ENCODE measurements at places on chromosomes 1 and 21. TPM values are rescaled to one million over a fixed set of nuclear protein-coding genes. Genes with fewer than 3 reads are reported as not detected.
A peak's percentile ranks its signal among the peaks of the same experiment; 100 is the strongest.

DNA sequence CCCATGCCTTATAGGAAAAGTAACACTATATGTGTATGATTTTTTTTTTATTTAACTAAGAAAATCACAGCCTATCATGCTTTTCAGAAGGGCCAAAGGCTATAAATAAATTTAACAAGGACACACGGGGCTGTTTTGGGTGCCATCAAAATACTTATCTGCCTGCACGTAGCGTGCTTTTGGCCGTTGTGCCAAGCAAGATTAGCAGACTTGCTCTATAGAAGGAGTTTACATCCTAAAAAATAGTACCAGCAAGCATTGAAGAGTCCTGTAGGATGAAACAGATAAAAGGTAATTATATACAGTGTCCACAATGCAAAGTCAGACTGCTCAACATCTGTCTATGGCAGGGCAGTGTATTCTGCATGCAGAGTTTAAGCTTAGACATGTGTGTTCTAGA, 3.7 kb downstream of the OLIG1 start:
- H3K4me1 ChIP-seq: no peaks in the 10 kb centered on the region
- no peak overlapping the region for H3K4me3 ChIP-seq
- no peak overlapping the region for H3K27ac ChIP-seq

DNA sequence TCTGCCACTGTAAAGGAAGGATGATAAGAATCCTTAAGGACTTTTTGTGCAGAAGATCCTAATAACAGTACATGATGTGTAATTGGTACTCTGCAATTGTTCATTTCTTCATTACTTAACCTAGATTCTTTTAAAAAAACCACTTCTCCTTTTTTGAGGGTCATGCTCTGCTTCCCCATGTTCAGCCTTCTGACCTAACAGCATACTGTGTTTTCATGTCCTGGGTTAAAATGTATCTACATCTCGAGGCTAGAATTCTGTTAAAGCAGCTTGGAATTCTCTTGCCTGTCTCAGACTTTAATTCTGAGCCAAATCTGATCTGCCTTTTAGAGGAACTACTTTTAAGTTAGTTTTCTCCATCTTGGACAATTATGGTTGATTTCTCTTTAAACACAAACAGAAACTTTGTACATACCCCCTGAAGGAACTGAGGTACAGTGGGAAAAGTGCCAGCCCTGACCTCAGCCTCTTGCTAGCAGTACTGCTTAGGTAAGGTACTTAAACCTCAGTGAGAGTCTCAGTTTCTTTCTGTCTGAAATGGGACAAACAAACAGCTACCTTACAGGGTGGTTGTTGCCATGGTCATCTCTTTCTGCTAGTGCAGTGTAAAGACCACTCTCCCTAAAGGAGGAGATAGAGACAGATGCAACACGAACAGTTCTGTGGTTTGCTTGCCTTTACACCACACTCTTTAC, 103.2 kb upstream of the DYNLT5 start:
- no peak overlapping the region for H3K27ac ChIP-seq
- no peaks in the 10 kb centered on the region for H3K27me3 ChIP-seq
- no peak overlapping the region for H3K4me3 ChIP-seq
- H3K36me3 ChIP-seq: no peaks in the 10 kb centered on the region

- DNase-seq: no peak
- H3K4me1 ChIP-seq: no peaks in the 10 kb centered on the region
- no peaks in the 10 kb centered on the region for H3K36me3 ChIP-seq
- no peak overlapping the region for H3K27ac ChIP-seq
These were observed 19.0 kb downstream of the ESPN start for GRCh38 chr1:6443339-6444115.

DNA sequence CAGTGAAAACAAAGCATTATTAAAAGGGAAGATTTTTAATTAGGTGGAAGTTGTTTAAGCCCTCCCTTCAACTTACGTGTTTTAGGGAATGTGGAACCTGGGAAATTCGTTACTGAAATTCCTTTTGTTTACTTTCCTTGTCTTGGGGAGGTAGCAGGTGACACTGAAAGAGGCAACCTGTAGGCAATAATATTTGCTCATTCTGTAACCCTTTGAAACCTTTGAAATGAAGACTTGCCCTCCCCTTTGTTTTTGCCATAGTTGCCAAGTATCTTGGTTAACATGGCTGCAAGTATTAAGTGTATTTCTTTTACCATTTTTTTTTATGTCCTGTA, 1.7 kb downstream of the MRPS6 start:
- H3K27ac ChIP-seq: peak overlapping the region; percentile 87
- H3K4me3 ChIP-seq: peak overlapping the region; percentile 78
- H3K36me3 ChIP-seq: peaks cover 9% of the 10 kb centered on the region
- no peaks in the 10 kb centered on the region for H3K27me3 ChIP-seq

- no peaks in the 10 kb centered on the region for H3K4me1 ChIP-seq
- no peak overlapping the region for H3K27ac ChIP-seq
- H3K27me3 ChIP-seq: no peaks in the 10 kb centered on the region
- no peak for DNase-seq
- H3K4me3 ChIP-seq: no peak overlapping the region
These were observed 9.0 kb downstream of the CLDN19 start for GRCh38 chr1:42730988-42731387.

DNA sequence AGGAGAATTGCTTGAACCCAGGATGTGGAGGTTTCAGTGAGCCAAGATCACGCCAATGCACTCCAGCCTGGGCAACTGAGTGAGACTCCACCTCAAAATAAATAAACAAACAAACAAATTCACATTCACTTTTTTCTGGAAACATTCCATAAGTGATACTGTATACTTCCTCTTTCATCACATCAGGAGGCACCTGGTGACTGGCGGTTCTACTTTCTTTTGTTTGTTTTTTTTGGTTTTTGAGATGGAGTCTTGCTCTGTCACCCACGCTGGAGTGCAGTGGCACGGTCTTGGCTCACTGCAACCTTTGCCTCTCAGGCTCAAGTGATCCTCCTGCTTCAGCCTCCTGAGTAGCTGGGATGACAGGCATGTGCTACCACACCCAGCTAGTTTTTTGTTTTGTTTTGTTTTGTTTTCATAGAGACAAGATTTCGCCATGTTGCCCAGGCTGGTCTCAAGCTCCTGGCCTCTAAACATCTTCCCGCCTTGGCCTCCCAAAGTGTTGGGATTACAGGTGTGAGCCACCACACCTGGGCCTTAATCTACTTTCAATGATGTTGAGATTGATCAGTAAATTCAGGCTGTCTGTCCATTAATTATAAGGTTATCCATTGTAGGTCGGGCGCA, 10.7 kb downstream of the HAPLN2 start:
- H3K36me3 ChIP-seq: no peaks in the 10 kb centered on the region
- DNase-seq: no peak
- no peak overlapping the region for H3K4me3 ChIP-seq

GRCh38 chr1:14262637-14263036, 335.8 kb upstream of the KAZN start:
- no peak overlapping the region for H3K4me3 ChIP-seq
- DNase-seq: no peak
- no peaks in the 10 kb centered on the region for H3K4me1 ChIP-seq
- no peaks in the 10 kb centered on the region for H3K36me3 ChIP-seq
- H3K27ac ChIP-seq: no peak overlapping the region
- no peaks in the 10 kb centered on the region for H3K27me3 ChIP-seq

DNA sequence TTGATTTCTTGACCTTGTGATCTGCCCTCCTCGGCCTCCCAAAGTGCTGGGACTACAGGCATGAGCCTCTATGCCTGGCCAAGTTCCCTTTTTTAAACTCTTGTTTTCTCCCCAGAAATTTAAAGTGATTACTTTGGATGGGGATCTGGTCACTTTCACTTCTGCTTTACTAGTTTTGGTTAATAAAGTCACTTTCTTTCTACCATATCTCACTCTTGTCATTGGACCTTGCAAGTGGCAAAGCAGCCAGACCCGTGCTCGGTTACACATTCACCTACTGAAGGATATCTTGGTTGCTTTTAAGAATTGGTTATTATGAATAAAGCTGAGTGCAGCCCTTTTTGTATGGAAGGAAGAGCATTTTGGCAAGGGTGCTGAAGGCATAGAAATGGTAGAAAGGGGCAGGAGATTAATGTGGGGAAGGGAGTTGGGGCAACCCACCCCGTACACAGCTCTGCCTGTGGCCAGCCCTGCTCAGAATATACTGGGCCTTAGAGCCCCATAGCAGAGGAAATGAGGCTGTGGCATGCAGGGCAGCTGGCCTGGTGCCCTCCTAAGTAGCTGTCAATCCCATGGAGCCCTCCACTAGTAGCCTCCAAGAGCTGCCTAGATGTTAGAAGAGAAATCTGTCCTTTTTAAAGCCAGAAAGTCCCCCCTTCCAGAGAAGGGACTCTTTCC, 40.7 kb downstream of the CD2 start:
- DNase-seq: no peak
- no peaks in the 10 kb centered on the region for H3K36me3 ChIP-seq
- no peaks in the 10 kb centered on the region for H3K4me1 ChIP-seq
- no peaks in the 10 kb centered on the region for H3K27me3 ChIP-seq
- H3K4me3 ChIP-seq: no peak overlapping the region

GRCh38 chr1:89660224-89661061, 27.5 kb downstream of the LRRC8C start:
- no peaks in the 10 kb centered on the region for H3K36me3 ChIP-seq
- DNase-seq: no peak
- no peaks in the 10 kb centered on the region for H3K27me3 ChIP-seq
- no peaks in the 10 kb centered on the region for H3K4me1 ChIP-seq

DNA sequence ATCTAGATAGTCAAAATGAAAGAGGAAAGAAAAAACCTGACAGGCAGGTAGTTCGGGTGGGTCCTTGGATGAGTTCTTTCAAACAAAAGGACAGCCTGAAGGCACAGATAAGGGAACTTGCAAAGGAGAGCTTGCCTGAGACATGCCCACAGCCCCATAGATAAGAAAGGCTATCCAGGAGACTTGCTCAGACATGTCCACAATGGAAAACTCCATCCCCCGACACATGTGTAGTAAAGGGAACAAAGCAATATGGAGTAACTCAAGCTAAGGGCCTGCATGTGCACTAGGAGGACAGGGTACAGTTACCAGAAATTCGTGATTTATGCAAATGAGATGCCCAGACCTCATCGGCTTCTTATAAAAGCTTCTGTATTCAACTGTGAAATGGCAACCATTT, 281.5 kb downstream of the NEGR1 start:
- H3K27ac ChIP-seq: no peak overlapping the region
- no peak overlapping the region for H3K4me3 ChIP-seq
- no peaks in the 10 kb centered on the region for H3K4me1 ChIP-seq
- H3K36me3 ChIP-seq: no peaks in the 10 kb centered on the region
- H3K27me3 ChIP-seq: no peaks in the 10 kb centered on the region

GRCh38 chr1:241208910-241209379, 148.1 kb downstream of the RGS7 start:
- H3K4me3 ChIP-seq: no peak overlapping the region
- no peaks in the 10 kb centered on the region for H3K27me3 ChIP-seq
- no peaks in the 10 kb centered on the region for H3K36me3 ChIP-seq
- H3K27ac ChIP-seq: no peak overlapping the region
- DNase-seq: no peak

GRCh38 chr1:225541383-225541782, 111.5 kb downstream of the ENAH start:
- no peak overlapping the region for H3K4me3 ChIP-seq
- H3K27ac ChIP-seq: no peak overlapping the region
- DNase-seq: no peak
- no peaks in the 10 kb centered on the region for H3K27me3 ChIP-seq
- H3K36me3 ChIP-seq: no peaks in the 10 kb centered on the region
- no peaks in the 10 kb centered on the region for H3K4me1 ChIP-seq

- H3K27ac ChIP-seq: no peak overlapping the region
- no peak overlapping the region for H3K4me3 ChIP-seq
- no peaks in the 10 kb centered on the region for H3K27me3 ChIP-seq
- H3K36me3 ChIP-seq: no peaks in the 10 kb centered on the region
These were observed 63.7 kb upstream of the ABCG1 start for GRCh38 chr21:42155045-42155855.

- H3K36me3 ChIP-seq: no peaks in the 10 kb centered on the region
- H3K27ac ChIP-seq: no peak overlapping the region
- H3K27me3 ChIP-seq: no peaks in the 10 kb centered on the region
- no peak for DNase-seq
- H3K4me1 ChIP-seq: no peaks in the 10 kb centered on the region
These were observed 43.4 kb upstream of the NBPF3 start for GRCh38 chr1:21396516-21396915.

DNA sequence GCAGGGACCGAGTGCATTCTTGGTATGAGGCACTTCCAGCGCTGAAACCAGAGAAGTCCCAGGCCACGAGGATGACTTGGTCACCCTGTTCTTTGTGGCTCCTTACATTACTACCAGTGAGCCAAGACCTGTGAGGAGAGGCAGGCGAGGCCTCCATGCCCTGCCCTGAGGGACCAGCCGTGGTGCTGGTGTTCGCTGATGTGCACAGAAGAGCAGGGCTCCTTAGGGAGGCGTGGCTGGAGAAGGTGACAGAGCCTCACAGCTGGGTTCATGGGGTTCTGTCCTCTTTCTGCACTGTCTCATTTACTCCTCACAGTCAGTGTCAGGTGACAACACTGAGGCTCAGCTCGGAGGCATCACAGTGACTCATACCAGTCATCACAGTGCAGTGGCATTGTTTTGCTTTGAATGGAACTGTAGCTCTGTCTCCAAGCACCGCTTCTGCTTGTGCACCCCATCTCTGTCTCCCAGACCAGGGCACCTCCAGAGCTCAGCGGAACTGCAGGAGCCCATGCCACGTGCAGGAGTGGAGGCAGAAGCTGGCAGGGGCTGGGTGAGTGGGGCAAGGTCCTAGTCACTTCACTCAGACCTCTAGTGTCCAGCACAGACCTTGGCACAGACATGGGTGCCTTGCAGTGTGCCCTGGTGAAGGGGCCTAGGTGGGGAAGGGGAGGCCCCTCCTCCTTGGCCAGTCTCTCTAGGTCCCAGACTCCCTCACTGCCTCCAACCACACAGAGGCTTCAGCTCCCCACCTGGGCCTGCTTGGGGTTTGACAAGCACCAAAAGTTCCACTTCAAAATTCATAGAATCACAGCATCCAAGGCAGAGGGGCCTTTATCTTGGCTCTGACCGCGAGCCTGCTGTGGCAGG, 310.9 kb downstream of the MATN1 start:
- H3K27me3 ChIP-seq: no peaks in the 10 kb centered on the region
- no peaks in the 10 kb centered on the region for H3K4me1 ChIP-seq
- no peak overlapping the region for H3K4me3 ChIP-seq
- no peak overlapping the region for H3K27ac ChIP-seq
- no peak for DNase-seq
- H3K36me3 ChIP-seq: no peaks in the 10 kb centered on the region

GRCh38 chr1:17427696-17428660, 11.5 kb downstream of the RCC2 start:
- no peaks in the 10 kb centered on the region for H3K4me1 ChIP-seq
- no peak for DNase-seq
- H3K27ac ChIP-seq: no peak overlapping the region
- peaks cover 5% of the 10 kb centered on the region for H3K36me3 ChIP-seq

GRCh38 chr1:237269938-237270337, 228.0 kb downstream of the RYR2 start:
- no peak overlapping the region for H3K4me3 ChIP-seq
- DNase-seq: no peak
- H3K36me3 ChIP-seq: no peaks in the 10 kb centered on the region
- no peaks in the 10 kb centered on the region for H3K27me3 ChIP-seq
- no peaks in the 10 kb centered on the region for H3K4me1 ChIP-seq

The PGBD5 gene
- 3.7 TPM for total RNA-seq

The CLCA1 gene
- total RNA-seq: not detected

The PIGC gene
- total RNA-seq: 27.6 TPM

The SDCCAG8 gene
- 53.2 TPM for total RNA-seq

The MPZ gene
- 4.1 TPM for total RNA-seq

The SELENBP1 gene
- 50.0 TPM for total RNA-seq

The VWA5B1 gene
- 1.4 TPM for total RNA-seq

The PPM1J gene
- 2.0 TPM for total RNA-seq

The NTMT2 gene
- not detected for total RNA-seq

The CD34 gene
- total RNA-seq: 50.9 TPM

The NBPF6 gene
- not detected for total RNA-seq

The SH2D1B gene
- 0.76 TPM for total RNA-seq

The LBR gene
- total RNA-seq: 80.2 TPM

The INSRR gene
- total RNA-seq: 0.35 TPM

The FCGR2B gene
- 19.7 TPM for total RNA-seq

The LIPI gene
- not detected for total RNA-seq

The IVL gene
- total RNA-seq: not detected

The CITED4 gene
- 78.6 TPM for total RNA-seq

Data from kidney (tissue), 22 donors.